ENCODE measurements at places on chromosomes 5 and 9.

- DNase-seq = no peak
Measured at GRCh38 chr5:179668391-179668790, 12.4 kb downstream of the CBY3 start.

- no peak for DNase-seq
Measured at GRCh38 chr9:99931155-99931840, 24.8 kb downstream of the STX17 start.

GRCh38 chr9:100285601-100286000 is 67.1 kb downstream of the TEX10 start:
- no peak for DNase-seq

GRCh38 chr5:133353741-133354140 is 258.6 kb downstream of the FSTL4 start:
- no peak for DNase-seq

- DNase-seq = peak; percentile 18
Measured at GRCh38 chr5:124056991-124057723, 545.2 kb downstream of the CSNK1G3 start.

- no peak for DNase-seq
Measured at GRCh38 chr5:56359809-56360685, 126.9 kb upstream of the ANKRD55 start.

GRCh38 chr9:112755675-112756074 is 5.1 kb downstream of the SNX30 start:
- DNase-seq = no peak

GRCh38 chr9:121009650-121010049 is 40.4 kb downstream of the C5 start:
- no peak for DNase-seq

- no peak for DNase-seq
Measured at GRCh38 chr9:95032580-95033341, 284.7 kb downstream of the FANCC start.

GRCh38 chr9:98374385-98375051 is 119.1 kb upstream of the TBC1D2 start:
- DNase-seq = no peak

DNA sequence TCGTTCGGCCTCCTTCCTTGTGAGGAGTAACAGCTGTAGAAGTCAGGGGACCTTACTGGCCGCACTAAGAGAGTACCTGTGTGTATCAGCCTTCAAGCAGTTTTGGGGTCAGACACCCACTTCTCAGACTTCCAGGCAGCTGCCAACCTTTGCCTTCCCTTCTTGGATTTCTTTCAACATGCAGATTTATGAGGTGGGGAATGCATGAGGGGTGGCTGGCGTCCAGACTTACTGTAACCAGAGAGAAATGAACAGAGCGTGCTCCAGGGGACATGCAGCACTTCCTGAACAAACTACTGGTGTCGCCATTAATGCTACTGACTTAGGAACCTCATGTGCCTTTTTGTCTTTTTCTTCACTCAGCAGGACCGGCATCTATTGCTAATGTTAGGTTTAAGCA is 46.7 kb downstream of the INSYN2B start:
- DNase-seq = no peak

DNA sequence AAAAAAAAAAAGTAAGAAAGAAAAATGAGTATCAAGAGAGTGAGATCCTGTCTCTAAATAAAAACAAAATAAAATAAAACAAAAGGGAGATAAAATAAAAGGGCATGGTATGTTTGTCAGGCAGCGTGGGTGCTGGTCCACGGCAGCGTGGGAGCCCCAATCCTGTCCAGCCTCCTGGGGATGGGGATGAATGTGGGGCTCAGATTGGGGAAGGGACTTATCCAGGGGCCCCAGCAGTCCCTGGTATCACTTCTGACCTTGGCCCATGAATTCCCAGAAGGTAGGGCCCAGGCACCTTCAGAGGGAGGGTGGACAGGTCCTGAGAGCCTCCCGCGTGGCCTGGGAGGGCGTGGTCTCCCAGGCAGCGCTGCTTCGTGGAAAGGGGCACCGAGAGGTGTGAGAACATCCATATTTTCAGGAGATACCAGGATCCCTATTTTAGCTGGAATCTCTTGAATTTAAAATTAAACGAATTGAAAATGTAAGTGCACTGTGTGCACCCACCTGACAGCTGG is 71.2 kb downstream of the ZNF354C start:
- no peak for DNase-seq

DNA sequence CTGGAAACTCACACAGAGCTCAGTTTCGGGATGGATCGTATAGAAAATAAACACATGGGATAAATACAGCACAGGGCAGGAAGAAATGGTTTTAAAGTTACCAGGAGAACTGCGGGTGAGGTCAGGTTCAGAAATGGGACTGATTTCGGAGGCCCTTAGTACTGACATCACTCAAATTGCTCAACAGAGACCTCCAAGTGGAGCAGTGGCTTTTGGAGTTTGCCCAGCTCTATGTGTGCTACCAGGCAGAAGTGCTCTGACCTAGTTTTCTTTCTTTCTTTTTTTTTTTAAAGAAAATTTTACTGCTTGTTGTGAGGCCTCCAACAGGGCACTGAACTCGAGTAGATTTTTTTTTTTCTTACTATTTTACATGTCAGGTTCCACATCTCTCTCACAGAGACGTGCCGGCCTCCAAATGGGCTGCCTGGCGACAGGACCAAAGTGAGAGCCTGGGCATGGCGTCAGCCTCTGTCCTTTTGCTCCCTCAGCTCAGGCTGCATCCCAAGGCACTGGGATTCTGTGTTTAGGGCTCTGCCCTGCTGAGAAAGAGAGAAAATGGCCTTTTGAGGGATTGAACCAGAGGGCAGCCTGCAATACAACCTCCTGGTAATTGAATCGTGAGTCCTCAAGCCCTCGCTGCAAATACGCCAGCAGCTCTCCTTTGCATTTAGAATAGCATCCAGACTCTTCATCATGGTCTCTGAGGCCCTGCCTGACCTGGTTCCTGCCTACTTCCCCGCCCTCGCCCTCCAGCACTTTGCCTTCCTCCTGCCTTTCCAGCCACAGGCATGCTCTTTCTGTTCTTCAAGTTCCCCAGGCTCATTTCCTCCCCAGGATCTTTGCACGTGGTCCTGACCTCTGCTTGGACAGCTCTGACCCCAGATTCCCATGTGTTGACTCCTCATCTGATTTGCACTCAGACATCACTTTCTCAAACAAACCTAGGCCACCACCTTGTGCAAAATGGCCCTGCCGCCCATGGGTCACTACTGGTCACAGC is 173.5 kb downstream of the FGF1 start:
- peak; percentile 26 for DNase-seq

DNA sequence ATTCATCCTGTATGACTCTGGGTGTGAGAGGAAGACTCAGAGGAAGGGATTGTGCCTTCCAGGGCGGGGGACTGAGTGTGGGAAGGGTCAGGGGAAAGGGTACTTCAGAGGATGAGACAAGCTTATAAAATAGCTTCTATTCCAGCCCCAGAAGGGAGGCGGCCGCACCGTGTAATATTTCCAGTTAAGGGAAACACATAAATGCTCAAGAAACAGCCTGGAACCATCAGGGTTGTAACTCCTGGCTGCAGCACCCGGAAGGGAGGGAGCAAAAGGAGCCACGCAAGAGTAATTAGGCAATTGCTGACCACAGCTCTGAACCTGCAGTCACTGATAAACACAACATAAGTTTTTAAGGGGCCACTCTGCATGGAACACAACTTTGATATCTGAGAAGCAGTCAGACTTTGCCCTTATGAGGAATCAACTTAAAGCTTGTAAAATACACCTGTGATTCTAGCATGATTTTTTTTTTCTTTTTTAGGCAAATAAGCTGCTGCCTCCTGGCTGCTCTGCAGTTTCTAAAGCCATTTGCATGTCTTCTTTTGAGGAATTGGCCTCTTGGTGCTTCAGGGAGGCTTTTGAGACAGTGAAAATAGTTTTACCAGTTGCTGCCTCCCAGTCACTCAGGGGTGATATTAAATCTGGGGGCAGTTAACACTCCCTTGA is 382.7 kb downstream of the ENC1 start:
- peak; percentile 86 for DNase-seq

- DNase-seq = no peak
Measured at GRCh38 chr5:138922494-138922893, 47.4 kb upstream of the LRRTM2 start.

DNA sequence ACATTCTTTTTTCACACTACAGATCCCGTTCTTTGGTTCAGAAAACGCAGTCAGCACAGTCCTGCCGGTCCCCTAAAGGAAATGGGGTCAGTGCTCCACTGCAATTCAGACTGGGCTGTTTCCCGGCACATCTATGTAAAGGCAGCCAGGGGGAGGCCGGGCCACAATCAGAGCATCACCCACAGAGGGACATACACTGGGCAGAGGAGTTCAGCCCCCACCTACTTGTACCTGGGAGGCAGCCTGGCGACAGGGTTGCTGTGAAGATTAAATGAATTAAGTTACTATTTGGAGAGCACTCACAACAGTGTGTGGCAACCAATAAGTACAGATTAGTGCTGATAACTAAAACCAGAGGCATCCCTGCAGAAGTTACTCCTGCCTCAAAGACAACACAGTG is 4.5 kb downstream of the PTPN3 start:
- DNase-seq = no peak

DNA sequence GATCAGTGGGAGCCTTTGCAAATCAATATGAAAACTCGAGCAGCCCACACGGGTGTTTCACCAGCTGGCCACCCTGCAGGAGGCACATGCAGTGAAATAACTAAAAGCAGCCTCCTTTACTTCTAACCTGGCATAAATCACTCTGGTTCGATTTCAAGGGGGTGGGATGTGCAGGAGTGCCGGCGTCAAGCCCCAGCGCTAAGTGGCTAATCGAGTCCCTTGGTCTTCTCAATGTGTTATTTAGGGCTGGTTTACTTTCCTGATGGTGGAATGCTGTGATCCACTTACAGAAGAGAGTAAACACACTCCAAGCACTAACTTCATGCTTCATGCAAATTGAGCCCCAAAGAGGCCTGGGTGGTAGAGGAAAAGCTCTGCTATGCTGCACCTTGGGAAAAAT is 109.4 kb downstream of the TMEM174 start:
- no peak for DNase-seq

- no peak for DNase-seq
Measured at GRCh38 chr5:101977729-101978345, 318.2 kb downstream of the SLCO4C1 start.

- no peak for DNase-seq
Measured at GRCh38 chr5:158376679-158377078, 517.7 kb upstream of the CLINT1 start.

- DNase-seq = no peak
Measured at GRCh38 chr5:137144656-137145055, 354.5 kb downstream of the SPOCK1 start.

GRCh38 chr5:103808464-103809106 is 246.0 kb upstream of the NUDT12 start:
- no peak for DNase-seq

- no peak for DNase-seq
Measured at GRCh38 chr5:80119372-80119771, 84.2 kb downstream of the THBS4 start.

GRCh38 chr5:172958331-172959046 is 735 bp upstream of the RPL26L1 start:
- peak; percentile 68 for DNase-seq

DNA sequence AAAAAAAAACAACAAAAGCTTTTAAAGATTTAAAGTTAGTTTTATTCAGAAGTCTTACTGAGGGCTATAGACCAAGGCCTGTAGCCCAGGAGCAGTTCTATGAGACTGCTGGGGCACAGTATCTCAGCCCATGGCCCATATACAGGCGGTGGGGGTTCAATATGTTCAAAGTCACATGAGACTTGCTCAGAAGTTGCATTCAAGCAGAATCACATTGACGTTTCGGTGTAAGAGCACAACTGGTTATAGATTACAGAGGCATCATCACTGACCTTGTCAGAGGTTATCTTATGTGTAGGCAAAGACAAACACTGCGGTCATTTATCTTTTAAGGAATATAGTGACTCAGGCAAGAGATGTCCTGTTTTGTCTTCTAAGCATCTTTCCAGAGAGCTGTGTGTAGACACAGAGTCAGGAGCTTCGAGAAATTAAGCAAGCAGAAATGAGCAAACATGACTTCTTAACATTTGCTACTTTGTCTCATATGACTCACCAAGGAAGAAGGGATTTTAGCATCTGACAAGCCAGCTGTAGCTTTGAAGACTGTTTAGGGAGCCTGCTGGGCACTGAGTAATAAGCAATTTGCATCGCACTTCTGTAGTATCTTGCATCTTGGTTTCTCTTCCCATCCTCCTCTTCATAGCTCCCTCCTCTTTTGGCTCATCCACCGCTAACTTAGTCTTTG is 12.9 kb upstream of the F2RL1 start:
- no peak for DNase-seq

GRCh38 chr5:117417501-117417900 is 842.9 kb upstream of the SEMA6A start:
- no peak for DNase-seq

DNA sequence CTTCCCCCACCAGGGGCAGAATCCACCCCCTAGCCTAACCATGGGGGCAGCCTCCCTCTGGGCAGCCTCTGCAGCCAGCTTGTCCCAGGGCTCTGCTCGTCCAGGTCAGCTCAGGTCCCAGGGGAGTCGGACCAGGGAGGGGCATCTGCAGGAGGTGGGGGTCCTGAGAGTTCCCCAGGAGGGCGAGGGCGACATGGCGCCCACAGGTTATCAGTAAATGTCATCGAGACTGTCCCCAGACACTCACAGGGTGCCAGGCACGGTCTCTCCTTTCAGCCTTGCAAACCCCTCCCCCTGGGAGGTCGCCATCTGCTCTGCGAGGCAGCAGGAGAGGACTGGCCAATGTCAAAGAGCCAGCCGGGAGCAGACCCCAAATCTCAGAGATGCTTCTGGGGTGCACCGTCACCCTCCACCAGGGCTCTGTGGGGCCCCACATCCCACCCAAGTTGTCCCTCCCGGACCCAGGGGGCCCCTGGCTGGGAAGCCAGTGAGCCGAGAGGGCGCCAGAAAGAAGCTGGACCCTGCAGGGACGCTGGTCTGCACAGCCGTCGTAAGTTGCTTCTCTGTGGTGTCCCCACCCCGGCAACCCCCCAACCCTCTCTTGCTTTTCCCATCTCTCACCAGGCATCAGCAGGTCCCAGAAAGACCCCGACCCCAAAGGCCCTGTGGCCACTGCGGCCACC is 69.3 kb downstream of the NTNG2 start:
- no peak for DNase-seq

GRCh38 chr9:95434116-95435073 is 82.4 kb downstream of the PTCH1 start:
- no peak for DNase-seq

- DNase-seq = no peak
Measured at GRCh38 chr5:180173198-180173544, 35.8 kb downstream of the RASGEF1C start.

GRCh38 chr9:109859447-109859846 is 79.4 kb downstream of the PALM2AKAP2 start:
- DNase-seq = no peak

- DNase-seq = no peak
Measured at GRCh38 chr9:83220730-83221129, 157.8 kb upstream of the RASEF start.

DNA sequence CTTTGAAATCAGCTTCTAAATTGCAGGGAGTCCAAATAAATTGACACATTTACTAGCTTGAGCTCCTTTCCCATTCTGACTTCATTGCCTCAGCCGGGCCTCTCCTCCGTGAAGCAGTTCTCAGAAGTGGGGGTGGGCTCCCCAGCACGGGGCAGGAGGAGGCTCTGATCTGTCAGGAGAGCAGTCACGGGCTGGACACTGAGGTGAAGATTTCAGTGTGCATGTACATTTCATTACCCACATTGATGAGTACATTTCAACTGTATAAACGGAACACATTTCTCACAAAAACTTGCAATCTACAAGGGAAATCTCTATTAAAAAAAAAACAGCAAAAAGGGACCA is 195.9 kb downstream of the SEMA6A start:
- no peak for DNase-seq

GRCh38 chr9:107363516-107364152 is 80.6 kb downstream of the RAD23B start:
- no peak for DNase-seq

Measured in uterus (tissue), 4 donors.